Activated naive CD4-positive, alpha-beta T cell treated with Interleukin-2 at 50 U/mL for 16 hours (primary cell): ENCODE measurements at places on chromosomes 13 and 19.

- peak; percentile 54 for DNase-seq
Measured at GRCh38 chr19:38095411-38096308, 128.4 kb downstream of the DPF1 start.

- DNase-seq: no peak
Measured at GRCh38 chr13:20127262-20127561, 33.6 kb downstream of the GJA3 start.

GRCh38 chr19:49110567-49110966 is 3.6 kb upstream of the LIN7B start:
- no peak for DNase-seq

GRCh38 chr19:50559636-50560035 is 8.6 kb downstream of the LRRC4B start:
- no peak for DNase-seq

DNA sequence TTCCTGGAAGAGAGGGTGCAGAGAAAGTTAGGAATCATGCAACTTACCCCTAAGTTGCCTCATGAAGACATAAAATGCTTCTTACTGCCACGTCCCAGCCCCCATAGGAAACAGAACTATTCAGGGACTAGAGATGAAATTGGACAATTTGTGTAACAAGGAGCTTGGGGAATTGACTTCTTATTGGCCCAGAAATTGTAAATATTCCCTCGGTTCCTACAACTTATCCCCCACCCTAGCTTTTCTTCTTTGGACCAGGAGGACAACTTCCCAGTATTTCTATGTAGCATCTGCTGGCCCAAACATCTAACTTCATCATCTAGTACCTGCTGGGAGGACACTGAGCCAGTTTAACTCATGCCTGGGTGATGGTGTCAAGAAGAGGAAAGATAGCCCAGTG is at the start of gene OR1M1:
Gene OR1M1, plus strand, starts transcription at position 301 of the 400 bp plus-strand sequence. CDS start 6,184 bp downstream, outside the sequence.
- no peak for DNase-seq

DNA sequence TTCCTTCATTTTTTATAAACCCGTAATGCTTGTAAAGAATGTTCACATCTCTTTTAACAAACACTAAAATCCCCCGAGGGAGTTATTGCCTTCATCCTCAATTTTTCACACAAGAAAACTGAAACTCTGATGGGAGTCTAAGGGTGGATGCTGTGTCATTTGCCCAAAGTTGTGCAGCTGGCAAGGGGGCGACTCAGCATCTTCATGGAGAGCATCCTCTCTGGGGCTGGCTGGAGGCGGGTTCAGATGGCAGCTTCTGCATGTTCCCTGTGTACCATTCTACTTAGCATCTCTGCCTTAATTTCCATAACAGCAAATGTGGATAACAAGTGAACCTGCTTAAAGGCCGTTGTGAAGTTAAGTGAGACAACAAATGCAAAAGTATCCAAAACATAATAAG is 256.4 kb downstream of the IRS2 start:
- DNase-seq: no peak

DNA sequence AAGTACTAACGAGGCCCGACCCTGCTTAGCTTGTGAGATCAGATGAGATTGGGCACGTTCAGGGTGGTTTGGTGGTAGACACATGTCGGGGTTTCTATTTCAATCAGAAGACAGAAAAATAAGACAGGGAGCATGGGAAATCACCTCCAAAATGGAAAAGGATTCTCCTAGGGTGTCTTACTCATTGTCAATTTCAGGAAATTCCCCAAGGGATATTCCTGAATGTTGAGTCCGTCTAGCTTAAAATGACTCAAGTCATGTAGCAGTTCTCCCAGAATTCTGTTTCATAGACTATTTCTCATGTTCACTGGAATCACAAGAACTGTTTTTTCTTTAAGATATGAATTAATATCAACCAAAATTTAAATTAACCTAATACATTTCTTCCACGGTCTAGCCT is 380.1 kb downstream of the EFNB2 start:
- DNase-seq: no peak
